ENCODE measurements at places on chromosomes 3 and 15.

DNA sequence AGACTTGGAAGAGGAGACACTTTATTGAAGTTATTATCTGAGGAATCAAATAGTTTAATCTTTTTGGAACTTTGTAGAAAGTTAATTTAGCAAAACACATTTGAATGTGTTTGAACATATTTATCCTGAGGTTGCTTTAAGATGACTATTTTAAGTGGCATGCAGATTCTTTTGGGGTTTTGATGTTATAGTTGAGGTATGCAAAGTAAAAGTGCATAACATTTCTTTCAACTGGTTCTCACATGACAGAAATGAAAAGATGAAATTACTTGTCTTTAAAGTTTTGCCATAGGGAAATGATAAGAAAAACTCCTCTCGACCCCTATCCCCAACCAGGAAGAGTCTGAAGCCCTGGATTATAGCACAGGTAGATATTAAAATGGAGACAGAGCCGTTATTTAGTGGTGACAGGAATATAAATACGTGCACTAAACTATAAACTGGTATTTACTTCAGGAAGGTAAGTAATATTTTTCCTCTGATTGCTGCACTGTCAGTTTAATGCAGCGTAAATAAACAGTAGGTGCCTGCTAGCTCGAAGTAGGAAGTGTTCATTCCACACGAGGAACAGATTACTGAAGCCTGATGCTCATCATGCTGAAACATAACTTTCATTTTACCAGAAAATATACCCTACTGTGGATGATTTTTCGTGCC, 15.1 kb upstream of the SATB1 start:
- no peak for DNase-seq

GRCh38 chr3:136495213-136495612, 245.1 kb downstream of the PCCB start:
- DNase-seq: no peak

- no peak for DNase-seq
These were observed 528.7 kb downstream of the ZIC1 start for GRCh38 chr3:147937891-147938290.

GRCh38 chr3:11548721-11549131, 95.0 kb downstream of the VGLL4 start:
- no peak for DNase-seq

DNA sequence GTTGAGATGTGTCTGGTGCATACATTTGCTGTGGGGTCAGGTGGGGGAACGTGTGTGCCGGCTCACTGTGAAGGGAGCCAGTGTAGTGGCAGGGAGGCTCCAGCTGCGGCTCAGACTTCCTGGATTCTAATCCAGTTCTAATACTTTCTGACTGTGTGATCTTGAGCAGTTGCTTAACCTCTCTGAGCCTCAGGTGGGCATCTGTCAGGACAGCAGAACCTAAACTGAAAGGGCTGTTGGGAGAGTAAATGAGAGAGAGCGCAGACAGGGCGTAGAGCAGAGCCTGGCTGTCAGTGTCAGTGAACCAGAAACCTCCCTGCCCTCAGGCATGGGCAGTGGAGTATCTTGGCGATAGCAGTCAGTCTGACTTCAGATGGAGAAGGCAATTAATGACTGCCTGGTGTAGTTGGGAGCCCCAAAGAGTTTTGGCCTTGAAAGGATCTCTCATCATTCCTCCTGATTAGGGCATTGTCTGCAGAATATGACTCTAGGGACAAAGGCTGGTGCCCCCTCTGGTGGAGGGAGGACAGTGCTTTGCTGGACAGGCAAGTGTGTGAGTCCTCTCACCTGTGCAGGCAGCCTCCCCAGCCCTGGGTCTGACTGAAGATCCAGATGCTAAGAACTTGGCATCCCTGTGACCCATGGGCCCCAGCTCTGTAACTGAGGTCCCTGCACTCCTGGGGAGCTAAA, 9.6 kb downstream of the KBTBD13 start:
- DNase-seq: no peak

- no peak for DNase-seq
These were observed 139.8 kb upstream of the PRR20G start for GRCh38 chr3:127427666-127428065.

GRCh38 chr15:57914350-57915055, 151.0 kb downstream of the ALDH1A2 start:
- DNase-seq: no peak

DNA sequence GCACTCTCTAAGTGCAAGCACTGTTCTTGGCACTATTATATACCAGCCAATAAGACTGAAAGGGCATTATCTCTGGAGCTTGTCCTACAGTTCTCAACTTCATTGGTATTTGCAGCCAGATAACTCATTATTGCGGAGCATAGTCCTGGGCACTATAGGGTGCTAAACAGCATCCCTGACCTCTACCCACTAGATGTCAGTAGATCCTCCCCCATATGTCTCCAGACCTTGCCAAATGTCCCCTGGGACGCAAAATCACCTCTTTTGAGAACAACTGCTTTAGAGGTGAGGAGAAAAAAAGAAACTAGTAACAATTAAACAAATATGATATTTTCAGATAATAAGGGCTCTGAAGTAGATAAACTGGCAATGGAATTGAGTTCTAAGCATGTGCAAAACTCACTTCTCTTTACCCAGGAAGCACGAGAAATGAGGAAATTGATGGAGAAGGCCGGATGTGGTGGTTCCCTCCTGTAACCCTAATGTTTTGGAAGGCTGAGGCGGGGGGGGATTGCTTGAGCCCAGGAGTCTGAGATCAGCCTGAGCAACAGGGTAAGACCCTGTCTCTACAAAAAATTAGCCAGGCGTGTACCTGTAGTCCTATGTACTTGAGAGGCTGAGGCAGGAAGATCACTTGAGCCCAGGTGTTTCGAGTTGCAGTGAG, 61.4 kb downstream of the FRMD4B start:
- no peak for DNase-seq

DNA sequence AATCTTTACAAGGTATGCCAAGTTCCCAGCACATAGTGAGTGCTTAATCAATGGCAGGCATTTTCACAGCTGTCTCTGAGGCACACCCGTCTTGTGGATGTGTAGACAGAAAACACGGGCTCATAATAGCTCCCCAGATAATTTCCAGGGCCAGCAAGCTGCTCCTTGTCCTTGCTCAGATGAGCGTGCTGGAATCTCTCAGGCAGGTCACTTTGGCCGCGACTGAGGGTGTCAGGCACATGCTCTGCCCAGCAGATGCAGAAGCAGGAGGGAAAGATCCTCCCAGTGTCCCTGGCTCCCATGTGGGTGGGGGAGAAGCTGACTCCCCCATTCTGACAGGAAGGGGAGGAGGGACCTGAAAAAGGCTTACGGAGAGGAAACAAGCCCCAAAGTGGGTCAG, 35.6 kb upstream of the SLC6A1 start:
- DNase-seq: no peak

GRCh38 chr3:146277953-146278631, 27.2 kb upstream of the PLSCR4 start:
- DNase-seq: no peak

- no peak for DNase-seq
These were observed 40.1 kb upstream of the TM4SF19 start for GRCh38 chr3:196378146-196378841.

- no peak for DNase-seq
These were observed 32.8 kb downstream of the SEC62 start for GRCh38 chr3:169999433-169999832.

GRCh38 chr15:39321977-39322376, 258.9 kb upstream of the THBS1 start:
- DNase-seq: no peak

DNA sequence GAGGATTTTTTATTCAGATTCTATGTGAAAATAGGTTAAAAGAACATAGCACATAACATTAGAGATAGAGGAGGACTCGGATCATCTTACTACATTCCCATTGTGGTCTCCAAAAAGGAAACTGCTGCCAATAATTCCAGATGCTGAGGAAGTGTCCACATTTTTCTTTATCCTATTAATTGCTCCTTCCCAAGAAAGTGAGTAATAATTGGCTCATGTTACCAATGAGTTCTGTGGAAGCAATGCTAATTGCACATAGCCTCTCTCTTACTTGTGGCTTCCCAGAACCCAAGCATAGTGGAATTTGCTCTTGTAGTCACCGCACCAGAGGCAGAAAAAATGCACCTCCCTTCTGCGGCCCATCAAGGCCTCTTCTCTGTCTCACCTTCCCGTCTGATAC, 208.4 kb downstream of the PLOD2 start:
- DNase-seq: no peak

- no peak for DNase-seq
These were observed 7.7 kb upstream of the DCP1A start for GRCh38 chr3:53354945-53355498.

DNA sequence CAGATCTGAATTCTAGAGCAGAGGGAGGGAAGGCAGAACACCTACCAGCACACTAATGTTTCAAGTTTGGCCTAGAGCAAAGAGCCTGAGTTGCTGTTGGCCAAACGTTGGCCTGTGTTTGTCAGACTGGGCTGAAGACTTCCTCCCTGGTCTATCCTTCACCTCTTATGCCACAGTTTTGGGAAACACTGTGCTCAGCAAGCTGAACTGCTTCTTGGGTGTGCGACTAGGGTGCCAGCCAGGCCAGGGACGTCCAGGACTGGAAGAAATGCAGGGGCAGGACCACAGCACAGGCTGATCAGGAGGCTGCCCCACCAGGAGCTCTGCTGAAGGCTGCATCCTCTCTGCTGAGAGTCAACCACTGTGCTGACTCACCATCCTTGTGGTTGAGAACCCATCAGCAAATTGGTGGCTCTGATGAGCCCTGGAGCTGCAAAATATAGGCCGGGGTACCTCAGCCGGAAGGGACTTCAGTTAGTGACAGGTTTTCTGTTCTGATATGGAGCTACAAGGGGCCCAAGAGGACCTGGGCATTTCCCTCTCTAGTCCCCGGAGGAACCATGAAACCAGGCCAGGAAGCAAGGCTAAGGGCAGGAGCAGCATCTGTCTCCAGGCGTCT, 131.6 kb upstream of the RASGRP1 start:
- no peak for DNase-seq

DNA sequence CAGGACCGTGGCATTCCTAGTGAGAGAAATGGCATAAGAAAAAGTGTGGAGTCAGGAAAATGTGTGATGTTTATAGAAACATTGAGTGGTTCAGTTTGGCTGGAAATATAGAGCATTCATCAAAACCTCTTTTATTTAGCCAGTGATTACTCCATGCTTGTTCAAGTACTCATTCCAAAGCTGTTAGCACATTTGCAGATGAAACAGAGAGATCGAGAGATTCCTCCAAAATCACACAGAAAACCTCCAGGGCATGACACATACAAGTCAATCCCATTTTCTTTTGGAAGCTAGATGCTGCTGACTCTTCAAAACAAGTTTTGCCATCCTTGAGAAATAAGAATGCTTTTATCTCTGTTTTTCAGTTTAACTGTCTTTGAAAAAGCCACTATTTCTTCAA, 11.5 kb upstream of the MB21D2 start:
- no peak for DNase-seq

DNA sequence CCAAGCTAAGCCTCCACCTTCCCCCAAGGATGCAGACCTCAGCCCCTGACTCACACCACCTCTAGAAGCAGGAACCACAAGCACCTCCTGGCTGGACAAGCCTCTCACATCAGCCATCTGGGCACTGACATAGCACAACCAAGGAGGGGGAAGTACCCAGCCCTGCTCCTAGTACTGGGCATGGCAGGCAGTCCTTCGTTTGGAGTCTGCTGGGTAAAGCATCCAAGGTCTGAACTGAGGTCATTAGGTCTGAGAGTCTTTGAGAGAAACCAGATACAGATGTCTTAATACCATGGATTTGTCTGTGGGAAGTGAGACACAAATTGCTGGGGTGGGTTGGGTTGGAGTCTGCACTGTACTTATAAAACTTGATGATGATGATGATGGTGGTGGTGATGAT, 61.8 kb downstream of the CCDC33 start:
- DNase-seq: no peak

GRCh38 chr3:107578523-107578922, 55.8 kb downstream of the BBX start:
- DNase-seq: no peak

DNA sequence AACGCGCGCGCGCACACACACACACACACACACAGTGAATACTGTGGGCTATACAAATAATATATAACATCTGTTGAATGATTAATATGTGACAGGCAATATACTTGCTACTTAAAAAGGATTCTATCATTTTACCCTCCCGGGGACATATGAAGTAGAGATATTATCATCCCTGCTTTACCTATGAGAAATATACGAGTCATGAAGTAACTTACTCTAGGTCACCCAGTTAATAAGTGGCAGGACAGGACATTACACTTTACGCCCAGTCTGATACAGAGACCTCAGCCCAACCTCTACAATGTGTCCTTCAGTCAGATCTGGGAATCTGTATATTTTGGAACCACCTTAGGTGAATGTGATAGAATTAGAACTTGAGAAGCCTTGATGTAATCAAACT, 55.4 kb downstream of the CCDC54 start:
- no peak for DNase-seq

GRCh38 chr3:64956711-64957325, 269.0 kb upstream of the ADAMTS9 start:
- DNase-seq: no peak

DNA sequence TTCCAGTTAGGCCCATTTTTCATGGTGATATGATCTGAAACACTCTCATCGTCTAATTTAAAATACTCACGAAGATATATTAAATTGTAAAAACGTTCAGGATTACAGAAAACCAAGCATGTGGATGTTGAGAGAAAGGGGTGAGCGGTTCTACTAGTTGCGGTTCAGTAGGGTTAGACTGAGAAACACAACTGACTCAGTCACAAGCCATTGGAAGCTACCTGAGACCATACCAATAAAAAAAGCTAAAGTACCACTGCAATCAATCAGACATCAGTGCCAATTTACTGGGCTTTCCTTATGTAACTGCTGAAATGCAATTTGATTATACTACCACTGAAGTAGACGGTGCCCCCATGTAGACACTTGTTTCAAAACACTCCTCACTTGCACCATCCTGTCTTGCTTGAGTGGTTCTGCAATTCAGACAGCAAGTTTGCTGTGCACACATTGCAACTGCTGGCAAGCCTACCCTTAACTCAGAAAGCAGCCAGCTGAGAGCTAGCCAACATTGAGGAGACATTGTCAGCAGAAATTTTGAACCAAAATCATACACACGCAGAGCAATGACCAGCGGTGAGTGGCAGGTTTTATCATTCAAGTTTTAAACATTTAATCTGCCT, 368.7 kb upstream of the ARHGEF26 start:
- DNase-seq: no peak

- DNase-seq: no peak
These were observed 119.1 kb downstream of the OPA1 start for GRCh38 chr3:193711964-193712598.
